Liver (tissue), 10 donors: ENCODE measurements at places on chromosomes 3 and 15. TPM values are rescaled to one million over a fixed set of nuclear protein-coding genes. Genes with fewer than 3 reads are reported as not detected.

The OIP5 gene
- total RNA-seq, result 0.17 TPM

The PRR20G gene
- not detected for total RNA-seq

The ALDH1L1 gene
- 189 TPM for total RNA-seq

- DNase-seq, result no peak
- H3K4me1 ChIP-seq, result no peaks in the 10 kb centered on the region
- H3K36me3 ChIP-seq, result peaks cover 3% of the 10 kb centered on the region
- no peak overlapping the region for H3K27ac ChIP-seq
These were observed 14.2 kb upstream of the ULK3 start for GRCh38 chr15:74857082-74857655.

DNA sequence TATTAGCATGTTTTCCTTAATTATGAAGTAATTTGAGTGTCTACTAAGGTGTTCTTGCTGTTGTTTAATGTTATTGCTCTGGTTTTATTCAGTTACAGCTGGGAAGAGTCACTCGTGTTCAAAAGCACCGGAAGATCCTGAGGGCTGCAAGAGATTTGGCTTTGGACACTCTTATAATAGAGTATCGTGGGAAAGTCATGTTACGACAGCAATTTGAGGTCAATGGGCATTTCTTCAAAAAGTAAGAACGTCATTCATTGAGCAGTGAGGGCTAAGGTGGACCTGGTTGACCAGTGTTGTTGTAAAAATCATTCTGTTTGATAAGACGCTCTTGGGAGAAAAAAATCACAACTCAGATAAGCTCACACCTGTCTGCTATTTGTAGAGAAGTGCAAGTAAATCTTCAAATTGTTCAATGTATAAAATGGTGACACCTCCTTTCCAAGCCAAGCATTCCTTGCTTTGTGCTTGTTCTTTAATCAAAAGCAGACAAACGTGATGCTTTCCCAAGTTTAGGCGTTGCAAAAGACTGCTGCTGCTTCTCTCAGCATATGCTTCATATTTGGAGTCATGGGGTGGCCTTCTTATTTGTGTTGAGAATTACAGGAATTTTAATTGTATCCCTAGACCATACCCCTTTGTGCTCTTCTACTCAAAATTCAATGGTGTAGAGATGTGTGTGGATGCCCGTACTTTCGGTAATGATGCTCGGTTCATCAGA is 44.2 kb downstream of the SETD5 start:
- DNase-seq, result no peak
- no peaks in the 10 kb centered on the region for H3K4me1 ChIP-seq
- no peak overlapping the region for H3K4me3 ChIP-seq
- H3K36me3 ChIP-seq, result peaks cover 90% of the 10 kb centered on the region

DNA sequence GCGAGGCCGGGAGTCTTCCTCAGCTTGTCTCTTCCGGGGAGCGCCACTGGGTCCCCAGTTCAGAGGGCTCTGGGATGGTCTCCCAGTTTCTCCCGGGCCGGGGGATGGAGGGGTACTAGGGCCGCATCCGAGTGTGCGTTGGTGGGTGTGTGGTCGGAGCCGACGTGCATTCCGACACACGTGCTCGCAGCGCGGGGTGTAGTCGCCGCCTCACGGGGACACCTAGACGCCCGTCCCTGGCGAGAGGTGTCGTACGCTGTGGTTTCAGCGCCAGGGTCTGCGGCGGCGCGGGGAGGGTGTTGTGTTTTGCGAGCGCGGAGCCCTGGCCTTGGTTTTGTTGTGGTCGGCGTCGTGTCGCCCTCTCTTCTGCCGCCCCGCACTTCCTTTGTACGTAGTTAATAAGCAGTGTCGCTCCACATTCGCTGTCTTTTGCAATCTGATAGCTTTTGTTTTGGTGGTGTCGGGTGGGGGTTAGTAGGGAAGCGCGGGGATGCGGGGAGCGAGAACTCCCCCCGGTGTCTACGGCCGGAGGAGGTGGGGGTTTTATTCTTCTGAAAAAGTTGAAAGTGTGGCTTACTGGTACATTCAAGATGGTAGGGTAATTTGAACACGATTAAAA is 2.2 kb downstream of the IGF1R start:
- peaks cover 7% of the 10 kb centered on the region for H3K27me3 ChIP-seq
- peak overlapping the region; percentile 41 for H3K27ac ChIP-seq
- H3K4me1 ChIP-seq, result peaks cover 9% of the 10 kb centered on the region
- peak; percentile 44 for DNase-seq

GRCh38 chr3:115651599-115651998 is 28.3 kb downstream of the GAP43 start:
- no peaks in the 10 kb centered on the region for H3K36me3 ChIP-seq
- H3K4me1 ChIP-seq, result peaks cover 2% of the 10 kb centered on the region
- no peaks in the 10 kb centered on the region for H3K27me3 ChIP-seq
- DNase-seq, result no peak
- H3K27ac ChIP-seq, result no peak overlapping the region

DNA sequence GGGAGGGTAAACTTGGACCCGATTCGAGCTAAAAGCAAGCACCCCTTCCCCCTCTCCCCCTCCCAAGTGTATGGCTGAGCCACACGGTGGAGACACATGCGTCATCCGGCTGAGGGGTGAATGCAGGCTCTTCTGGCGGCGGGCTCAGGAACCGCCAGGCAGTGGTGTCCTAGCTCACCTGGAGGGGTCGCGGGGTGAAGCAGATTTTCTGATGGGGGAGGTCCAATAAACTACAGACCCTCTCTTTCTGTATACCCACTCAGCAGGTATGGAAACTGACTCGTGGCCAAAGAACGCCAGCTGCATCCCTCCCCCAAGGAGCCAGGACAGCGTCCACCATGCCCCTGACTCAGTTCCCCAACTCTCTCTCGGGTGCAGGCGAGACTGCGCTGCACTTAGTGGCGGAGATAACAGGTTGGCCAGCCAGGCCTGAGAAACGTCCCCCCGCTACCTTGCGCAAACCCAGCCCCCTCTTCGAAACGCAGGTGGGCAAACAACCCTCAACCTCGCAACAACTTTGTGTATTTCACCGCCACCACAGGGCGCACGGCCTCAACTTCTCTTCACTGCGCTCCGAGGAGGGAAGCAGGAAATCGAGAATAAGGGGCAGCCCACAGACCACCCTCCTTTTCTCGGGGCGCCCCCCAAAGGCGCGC is 1.3 kb downstream of the MAGI1 start:
- no peaks in the 10 kb centered on the region for H3K36me3 ChIP-seq
- DNase-seq, result peak; percentile 38
- H3K4me3 ChIP-seq, result peak overlapping the region; percentile 79
- peak overlapping the region; percentile 95 for H3K27ac ChIP-seq
- no peaks in the 10 kb centered on the region for H3K4me1 ChIP-seq
- no peaks in the 10 kb centered on the region for H3K27me3 ChIP-seq
